ENCODE measurements at places on chromosomes 5 and 9.

DNA sequence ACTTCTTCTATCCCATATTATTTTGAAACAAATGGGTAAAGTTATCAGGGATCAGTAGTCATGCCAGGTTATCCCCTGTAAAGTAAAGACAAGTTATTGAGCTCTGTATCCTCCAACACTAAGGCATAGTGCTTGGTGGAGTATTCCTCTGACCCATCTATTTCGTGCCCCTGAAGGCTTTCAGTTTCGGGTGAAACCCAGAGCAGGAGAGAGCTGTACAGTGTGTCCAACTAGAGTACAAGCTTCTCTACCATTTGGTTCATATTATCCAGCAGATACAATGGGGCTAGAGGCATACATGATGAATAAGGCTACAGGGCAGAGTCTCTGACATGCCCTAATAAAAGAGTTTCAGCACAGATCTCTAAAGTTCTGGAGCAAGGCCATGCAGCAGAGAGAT is 3.2 kb upstream of the SLC22A4 start:
- no peak for DNase-seq

DNA sequence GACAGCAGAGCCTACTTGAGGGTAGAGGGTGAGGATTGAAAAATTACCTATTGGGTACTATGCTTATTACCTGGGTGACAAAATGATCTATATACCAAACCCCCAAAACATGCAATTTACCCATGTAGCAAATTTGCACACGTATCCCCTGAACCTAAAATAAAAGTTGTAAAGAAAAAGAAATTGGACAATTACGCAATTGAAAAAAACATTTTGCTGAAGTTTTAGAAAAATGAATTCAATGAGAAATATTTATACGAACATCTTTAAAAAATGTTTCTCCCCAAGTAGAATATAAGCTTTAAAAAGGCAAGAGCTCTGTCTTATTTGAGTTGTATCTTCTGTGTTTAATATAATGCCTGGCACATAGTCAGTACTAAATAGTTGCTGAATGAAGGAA is 30.3 kb upstream of the TRAF1 start:
- DNase-seq: no peak

DNA sequence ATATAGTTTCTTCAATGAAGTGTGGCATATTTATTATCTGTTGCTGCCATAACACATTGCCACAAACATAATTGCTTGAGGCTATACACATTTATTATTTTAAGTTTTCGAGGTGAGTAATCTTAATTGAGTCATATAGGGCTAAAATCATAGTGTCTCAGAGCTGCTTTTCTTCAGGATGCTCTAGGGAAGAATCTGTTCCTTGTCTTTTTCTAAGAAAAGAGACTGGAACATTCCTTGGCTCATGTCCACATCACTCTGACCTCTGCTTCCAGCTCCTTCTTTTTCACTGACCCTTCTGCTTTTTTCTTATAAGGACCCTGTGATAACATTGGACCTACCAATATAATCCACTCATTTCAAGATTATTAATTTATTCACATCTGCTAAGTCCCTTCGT is 632.4 kb upstream of the TYRP1 start:
- no peak for DNase-seq

DNA sequence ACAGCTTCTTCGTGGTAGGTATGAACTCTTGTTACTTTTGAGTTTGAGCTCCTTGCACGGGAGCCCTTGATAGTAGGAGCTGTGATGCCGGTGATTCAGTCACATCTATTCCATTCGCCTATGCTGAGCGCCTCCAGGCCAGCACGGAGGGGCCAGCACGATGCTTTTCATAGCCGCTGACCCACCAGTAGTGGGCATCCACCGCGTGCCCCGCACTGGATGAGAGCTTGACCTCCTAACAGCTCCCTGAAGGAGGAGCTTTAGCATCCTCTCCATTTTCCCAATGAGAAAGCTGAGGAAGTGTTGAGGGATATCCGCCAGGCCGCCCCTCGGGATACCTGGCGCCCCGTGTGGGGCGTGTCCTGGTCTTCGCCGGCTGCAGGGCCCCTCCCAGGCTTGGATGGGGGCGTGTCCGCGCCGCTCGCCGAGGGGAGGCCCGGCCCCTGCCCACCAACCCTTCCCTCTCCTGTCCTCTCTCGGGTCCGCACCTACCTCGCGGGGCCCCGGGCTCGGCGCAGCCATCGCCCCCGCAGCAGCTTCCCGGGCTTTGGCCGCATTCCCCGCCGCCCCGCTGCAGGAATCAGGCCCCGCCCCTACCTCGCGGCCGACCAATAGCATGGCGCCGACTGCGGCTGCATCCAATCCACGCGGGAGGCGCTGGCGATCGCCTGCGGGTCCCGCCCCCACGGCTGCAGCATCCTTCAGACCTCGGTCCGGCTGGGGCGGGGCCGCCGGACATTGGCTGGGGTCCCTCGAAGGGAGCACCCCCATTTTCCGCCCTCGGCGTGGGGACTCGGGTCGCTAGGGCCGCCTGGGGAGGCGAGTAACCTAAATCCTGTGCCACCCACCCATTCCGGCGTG is at the start of gene PIP5KL1:
PIP5KL1 (minus strand) TSS at position 547 of the 861 bp plus-strand sequence; CDS start at position 522, 25 bp downstream.
- peak; percentile 63 for DNase-seq

DNA sequence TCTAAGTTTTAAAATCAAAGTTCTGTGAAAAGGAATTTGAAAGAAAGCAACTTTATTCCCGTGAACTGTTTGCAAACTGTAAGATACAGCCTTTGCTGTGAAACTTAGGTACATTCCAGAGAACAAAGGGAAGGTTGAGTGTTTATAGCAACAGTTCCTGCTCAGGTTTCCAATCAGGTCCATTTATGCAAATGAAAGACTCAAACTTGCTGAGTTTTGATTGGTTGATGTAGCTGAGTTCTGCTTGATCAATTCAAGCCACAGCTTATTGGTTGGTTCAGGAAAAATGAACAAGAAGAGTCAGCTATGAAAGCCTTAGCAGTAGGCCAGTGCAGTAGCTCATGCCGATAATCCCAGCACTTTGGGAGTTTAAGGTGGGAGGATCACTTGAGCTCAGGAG is 37.9 kb downstream of the SLC27A6 start:
- no peak for DNase-seq

- no peak for DNase-seq
Observed at GRCh38 chr5:81632679-81633078, 118.2 kb downstream of the SSBP2 start.

GRCh38 chr5:96885518-96886338 is 9.4 kb downstream of the ERAP2 start:
- DNase-seq: peak; percentile 19

GRCh38 chr9:36275060-36275459 is 16.8 kb upstream of the GNE start:
- no peak for DNase-seq

GRCh38 chr9:38186404-38187115 is 117.5 kb upstream of the SHB start:
- DNase-seq: no peak

DNA sequence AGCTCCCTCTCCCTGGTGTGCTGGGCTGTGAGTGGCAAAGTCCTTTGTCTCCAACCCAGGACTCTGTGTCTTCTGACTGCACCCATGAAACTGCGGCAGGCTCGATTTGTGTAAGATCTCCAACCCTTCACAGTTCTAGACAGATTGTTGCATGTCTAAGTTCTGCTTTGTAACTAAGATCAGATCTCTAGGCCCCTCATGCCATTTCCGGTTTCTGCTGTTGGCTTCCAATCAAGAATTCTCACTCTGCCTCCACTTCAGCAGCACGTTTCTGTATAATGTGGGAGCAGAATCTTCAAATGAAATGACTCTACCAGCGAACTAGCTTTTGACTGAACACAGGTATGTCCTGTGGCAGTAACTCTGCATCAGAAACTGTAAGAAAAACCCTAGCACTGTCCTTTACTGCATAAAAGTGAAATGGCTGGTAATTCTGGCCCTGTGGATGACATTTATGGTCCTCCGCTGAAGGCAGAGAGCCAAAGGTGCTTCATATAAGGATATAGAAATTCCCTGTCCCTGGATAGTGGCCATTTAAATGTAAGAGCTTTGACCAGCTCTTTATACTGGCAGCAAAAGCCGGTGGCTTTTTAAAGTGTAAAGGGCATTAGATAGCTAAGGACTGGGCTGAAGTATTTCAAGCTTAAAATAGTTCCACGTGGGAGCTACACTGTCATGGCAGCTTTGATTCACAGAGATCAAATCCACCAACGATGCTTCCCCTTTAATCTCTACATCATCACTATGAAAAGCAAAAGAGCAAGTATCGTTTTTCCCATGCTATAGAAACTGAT is 319.0 kb upstream of the CDH6 start:
- no peak for DNase-seq

DNA sequence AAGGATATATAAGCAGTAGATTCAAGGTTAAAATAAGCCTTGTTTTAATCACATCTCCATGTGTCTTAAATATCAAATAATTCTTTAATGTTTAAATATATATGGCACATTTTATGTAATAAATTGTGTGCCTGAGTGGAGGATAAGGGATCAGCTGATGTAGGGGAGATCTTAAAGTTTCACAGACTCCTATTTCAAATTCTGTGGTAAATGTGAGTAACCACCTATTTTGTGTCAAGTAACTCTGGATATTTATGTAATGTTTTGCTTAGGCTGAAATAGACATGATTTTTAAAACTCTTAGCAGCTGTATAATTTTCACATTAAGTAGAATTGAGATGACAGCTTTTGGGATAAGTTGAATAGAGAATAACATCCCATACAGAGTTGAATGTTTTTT is 41.3 kb upstream of the ITGA2 start:
- DNase-seq: no peak

GRCh38 chr9:130002320-130002719 is 40.7 kb downstream of the FNBP1 start:
- no peak for DNase-seq

GRCh38 chr5:2748179-2748860 is 3.2 kb downstream of the IRX2 start:
- DNase-seq: no peak

DNA sequence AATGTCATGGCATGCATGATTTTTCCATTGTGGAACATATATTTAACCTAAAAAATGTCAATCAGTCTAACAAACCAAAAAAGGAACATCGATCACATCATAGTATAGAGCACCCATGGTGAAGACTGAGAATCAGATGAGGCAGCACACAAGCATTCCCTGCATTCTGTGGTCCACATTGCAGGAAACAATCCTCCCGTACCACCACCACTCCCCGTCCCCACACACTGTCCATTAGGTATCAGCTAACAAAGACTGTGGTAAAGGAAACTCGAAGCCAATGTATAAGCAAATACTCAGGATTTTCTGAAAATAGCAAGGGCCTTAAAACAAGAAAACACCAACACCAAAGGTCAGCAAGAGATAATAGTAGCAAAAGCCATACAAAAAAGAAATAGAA is 1104.4 kb upstream of the SEMA6A start:
- no peak for DNase-seq

DNA sequence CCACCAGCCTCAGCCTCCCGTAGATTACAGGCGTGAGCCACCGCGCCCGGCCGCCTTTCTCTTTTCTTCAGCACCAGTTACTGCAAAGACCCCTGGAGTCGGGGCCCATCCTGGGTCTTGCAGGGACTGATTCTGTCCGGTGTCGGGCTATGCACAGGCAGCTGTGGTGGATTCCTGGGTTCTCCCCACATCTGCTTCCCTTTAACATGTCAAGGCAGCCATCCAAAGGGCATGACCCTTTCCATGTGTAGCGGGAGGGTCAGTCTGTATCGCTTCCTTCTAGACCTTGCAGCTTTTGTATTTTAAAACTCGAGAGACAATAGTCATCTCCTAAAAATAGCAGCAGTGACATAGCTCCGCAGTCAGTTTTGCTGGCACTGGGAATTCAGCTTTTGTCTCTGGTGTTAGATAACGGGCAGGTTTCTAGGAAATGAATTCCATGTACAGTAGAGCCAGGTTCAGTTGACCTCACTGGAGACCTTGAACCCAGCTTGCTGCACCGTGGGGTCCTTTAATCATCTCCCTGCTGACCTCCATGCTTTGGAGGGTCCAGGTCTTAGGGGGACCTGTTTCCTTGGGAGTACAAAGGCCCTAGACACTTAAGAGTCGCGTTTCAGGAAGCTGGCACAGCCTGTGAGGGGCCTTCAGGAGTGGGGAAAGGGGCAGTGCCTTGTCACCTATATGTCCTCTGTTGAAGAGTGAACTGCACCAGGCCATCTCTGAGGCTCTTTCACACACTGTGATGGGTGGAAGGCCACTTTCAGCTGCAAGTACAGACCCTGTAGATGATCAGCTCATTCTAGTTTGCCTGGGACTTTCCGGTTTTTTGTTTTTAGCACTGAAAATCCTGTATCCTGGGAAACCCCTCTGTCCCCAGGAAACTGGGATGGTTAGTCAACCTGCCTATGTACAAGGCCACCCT is 13.8 kb downstream of the ANKRD33B start:
- DNase-seq: no peak

DNA sequence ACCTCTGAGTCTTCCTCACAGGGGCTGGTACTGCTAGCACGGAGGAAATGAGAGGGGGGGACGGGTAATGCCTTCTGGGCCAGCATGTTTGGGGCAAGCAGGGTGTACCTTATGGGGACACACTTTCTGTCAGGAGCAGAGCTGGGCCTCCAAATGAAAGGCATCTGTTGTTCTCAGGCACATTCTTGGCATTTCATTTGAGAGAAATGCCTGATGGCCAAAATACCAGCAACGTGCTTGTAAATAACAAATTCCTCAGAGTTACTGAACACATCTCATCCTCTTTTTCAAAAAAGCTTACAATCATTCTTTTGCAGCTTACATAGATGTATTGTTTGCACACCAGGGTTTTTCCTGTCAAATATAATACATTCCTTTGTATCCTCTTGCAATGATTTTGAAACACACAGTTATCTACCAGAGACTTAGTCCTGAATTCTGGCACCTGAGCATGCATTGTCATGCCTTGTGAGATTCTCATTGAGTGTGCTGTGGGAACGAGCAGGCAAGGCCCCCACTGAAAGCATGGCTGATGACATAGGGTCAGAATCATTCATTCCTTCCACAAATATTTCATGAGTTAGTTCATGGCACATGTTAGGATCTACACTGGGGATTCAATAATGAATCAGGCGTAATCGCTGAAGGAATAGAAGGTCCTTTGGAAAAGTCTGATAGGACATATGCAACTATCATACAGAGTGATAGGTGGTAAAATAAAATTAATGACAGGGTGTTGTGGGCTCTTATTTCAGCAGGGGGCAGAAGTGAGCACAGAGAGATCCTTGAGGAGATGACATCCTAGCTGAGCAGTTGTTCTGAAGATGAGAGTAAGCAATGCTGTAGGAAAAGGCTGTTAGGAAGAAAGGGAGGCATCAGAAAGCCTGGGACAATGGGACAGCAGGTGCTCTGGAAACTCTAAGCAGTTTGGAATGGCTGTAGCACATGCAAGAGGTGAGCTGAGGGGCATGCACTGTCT is 260.9 kb upstream of the TUT7 start:
- DNase-seq: no peak

DNA sequence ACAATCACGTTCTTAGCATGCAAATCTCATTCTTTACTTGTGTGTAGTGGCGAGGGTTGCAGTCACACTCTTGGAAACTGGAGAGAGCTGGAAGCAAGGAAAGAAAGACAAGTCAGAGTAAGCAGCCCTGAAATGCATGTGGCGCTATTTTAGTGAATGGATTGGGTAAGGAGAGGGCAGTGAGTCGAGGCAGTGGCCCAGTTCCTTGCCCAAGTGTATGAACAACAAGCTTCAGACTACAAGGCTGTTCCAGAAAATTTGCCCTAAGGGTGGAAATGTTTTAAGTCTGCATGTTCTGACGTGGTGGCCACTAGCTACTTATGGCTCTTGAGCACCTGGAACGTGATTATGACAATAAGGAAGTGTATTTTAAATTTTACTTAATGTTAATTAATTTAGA is 59.4 kb upstream of the PTPN3 start:
- DNase-seq: no peak

- no peak for DNase-seq
Observed at GRCh38 chr5:161258438-161258837, 288.1 kb downstream of the GABRB2 start.
